ENCODE measurements at places on chromosomes 4 and X. TPM values are rescaled to one million over a fixed set of nuclear protein-coding genes. Genes with fewer than 3 reads are reported as not detected.

GRCh38 chrX:20527558-20528011 lies 260.9 kb upstream of the RPS6KA3 start:
- DNase-seq: peak; percentile 34

GRCh38 chr4:76556452-76556851 lies 121.4 kb downstream of the SHROOM3 start:
- no peak for DNase-seq

- DNase-seq: no peak
Measured at GRCh38 chrX:103475381-103475780, 43.9 kb downstream of the RAB40A start.

DNA sequence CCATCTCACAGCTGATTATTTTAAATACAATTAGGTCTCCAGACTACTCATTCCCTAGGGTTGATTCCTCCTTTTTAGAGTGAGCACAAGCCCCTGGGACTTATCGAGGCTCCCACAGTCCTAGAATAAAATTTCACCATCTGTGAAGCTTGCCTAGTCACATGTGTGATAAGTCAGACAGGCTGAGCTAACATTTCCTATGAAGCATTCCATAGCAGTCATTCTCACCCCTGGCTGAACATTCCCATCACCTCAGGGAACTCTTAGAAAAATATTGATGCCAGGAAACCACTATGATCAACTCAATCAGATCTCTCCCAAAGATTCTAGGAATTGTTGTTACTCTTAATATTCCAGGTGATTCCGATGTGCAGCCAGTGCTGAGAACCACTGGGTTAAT lies 37.7 kb downstream of the ARHGEF9 start:
- DNase-seq: peak; percentile 78

- peak; percentile 25 for DNase-seq
Measured at GRCh38 chr4:105058177-105058812, 88.4 kb upstream of the TET2 start.

DNA sequence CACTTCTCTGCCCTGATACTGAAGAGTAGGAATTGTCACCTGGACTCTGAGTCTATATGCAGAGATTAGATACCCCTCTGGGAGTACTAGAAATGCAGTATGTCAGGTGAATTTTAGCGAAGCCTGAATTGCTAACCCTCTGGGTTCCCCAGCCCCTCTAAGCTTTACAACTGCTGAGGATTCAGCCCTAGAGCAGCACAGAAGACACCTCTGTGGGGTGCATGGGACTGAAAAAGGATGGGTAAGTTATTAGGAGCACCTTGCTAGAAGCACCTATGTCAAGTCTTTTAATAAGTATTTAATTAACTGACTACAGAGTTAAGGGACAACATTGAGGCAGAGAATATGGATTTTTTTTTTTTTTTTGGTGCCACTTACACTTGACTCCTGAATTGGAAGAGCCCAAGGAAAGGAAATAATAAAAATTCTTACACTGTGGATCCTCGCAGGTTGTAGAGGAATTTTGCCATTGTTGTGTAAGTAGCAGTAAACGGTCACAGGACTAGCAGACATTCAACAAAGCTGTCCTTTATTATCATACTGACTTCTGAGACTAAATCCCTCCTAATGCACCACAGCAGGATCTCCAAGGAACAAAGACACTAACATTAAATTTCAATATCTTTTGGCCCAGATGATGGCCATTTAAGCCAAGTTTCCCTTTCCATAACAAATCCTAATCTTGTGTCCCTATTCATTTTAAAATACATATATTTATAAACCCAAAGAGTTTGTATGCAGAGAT lies 253.2 kb downstream of the ANKRD50 start:
- DNase-seq: no peak

GRCh38 chrX:121221322-121221977 lies 174.0 kb downstream of the GLUD2 start:
- no peak for DNase-seq

The RIBC1 gene
- total RNA-seq: not detected

The REPS2 gene
- 5.2 TPM for total RNA-seq

The NXF2 gene
- not detected for total RNA-seq

The TCP11X1 gene
- total RNA-seq: not detected

The COL25A1 gene
- under 0.01 TPM for total RNA-seq

The MAGEA8 gene
- total RNA-seq: not detected

Measured in lung microvascular endothelial cell (primary cell).